ENCODE measurements at places on chromosomes 1 and 21.

GRCh38 chr1:85387781-85388180 is 77.2 kb downstream of the DDAH1 start:
- DNase-seq: no peak

- DNase-seq: no peak
Observed at GRCh38 chr1:239056940-239057339, 329.4 kb upstream of the CHRM3 start.

- no peak for DNase-seq
Observed at GRCh38 chr1:228306275-228307217, 98.7 kb downstream of the OBSCN start.

DNA sequence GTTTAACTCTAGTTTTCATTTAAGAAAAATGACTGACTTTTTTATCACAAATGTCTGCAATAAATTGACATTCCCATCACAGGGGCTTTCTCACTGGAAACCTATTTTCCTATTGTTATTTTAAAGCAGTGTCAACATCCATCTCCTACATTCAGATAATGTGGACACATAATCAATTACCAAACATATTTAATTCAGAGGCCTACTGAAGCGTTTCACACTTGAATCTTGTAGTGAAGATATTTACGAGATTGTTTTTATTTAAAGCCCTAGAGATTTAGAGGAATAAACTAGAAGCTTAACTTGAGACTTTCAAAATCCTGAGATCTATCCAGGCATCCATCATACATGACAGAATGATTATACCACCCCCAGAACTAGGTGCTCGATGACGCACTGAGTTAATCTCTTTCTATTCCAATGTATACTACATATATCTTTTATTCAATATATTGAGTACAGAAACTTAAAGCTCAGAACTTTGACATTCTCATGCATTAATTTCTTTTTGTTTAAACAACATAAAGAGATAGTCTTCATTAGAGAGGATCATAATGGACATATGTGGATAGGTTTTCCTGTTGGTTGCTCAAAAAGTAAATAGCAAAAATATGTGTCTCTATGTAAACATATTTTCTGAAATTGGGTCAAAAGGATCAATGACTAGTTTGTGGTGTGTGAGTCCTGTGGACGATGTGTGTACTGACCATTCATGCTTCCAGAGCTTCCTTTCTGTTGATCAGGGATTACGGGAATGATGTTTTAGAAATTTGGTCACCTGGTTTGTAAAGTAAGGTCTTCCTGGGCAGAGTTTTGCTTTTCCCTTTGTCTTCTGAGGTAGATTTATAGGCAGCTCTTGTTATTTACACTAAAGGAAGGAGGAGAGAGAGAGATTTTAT is 171.5 kb upstream of the HMCN1 start:
- DNase-seq: no peak

DNA sequence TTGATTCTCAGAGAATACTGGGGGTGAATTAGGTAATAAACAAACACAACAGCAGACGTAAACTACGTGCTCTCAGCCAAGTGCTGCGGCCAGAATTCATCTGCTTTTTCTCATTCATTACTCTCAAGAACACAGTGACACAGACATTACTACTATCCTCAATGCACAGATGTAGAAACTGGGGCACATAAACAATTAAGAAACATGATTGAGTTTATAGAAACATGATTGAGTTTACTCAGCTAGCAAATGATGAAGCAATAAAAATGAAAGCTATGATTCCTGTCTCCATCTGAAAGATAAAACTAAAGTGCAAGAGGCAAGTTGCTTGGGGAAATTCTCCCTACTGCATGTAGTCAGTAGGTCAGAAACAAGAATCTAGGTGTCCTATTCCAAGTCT is 140.5 kb downstream of the IFI44 start:
- no peak for DNase-seq

- no peak for DNase-seq
Observed at GRCh38 chr1:171420810-171421209, 64.5 kb upstream of the PRRC2C start.

GRCh38 chr1:198496216-198497143 is 44.0 kb downstream of the ATP6V1G3 start:
- DNase-seq: no peak

DNA sequence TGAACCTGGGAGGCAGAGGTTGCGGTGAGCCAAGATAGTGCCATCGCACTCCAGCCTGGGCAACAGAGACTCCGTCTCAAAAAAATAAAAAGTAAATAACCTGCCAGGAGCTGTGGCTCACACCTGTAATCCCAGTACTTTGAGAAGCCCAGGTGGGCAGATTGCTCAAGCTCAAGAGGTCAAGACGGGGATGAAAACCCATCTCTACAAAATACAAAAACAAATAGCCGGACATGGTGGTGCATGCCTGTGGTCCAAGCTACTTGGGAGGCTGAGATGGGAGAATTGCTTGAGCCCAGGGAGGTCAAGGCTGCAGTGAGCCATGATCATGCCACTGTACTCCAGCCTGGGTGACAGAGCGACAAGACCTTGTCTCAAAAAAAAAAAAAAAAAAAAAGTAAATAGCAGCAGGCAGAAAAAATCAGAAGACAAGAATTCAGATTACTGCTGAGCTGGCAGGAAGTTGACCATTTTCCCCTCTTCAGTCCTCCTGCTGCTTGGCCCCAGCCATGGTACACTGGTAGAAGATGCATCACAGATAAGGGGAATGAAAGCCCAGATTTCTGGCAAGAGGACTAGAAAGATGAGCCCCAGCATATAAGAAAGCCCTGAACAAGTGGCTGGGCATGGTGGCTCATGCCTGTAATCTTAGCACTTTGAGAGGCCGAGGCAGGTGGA is 97.6 kb downstream of the TOMM20 start:
- no peak for DNase-seq

GRCh38 chr1:161973924-161974845 is 49.5 kb downstream of the OLFML2B start:
- DNase-seq: no peak

DNA sequence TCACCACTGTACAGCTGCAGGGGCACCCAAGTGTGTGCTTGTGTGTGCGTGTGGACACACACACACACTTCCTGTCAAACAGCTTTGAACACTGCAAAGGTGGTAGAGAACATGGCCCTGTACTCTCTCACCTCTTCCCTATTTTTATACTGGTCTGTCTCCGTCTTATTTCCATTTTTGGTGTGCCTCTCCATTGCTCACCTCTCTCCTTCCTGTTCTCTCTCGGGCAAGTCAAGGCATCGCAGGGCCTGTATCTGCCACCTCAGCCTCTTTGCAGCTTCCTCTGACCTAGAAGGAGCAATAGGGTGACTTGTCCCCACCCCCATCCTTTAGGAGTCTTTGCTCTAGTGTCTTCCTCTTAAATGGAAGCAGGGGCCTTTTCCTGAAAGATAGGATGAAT is 2.2 kb downstream of the SMCP start:
- no peak for DNase-seq

DNA sequence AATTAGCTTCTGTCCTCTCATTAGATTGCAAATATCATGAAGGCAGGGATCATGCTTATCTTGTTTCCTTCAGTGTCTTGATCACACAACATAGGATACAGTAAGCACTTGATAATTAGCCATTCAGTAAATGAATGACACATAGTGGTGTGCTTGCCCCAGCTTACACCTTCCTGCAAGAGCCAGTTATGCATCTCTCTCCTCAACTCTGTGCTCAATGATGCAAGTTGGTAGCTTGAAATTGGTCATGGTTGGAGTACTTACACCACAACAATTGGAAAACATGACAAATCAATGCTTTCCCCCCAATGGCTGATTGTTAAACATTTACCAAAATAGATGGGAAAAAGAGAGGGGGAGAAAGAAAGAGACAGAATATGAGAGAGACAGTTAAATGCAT is 129.2 kb downstream of the NUF2 start:
- no peak for DNase-seq

DNA sequence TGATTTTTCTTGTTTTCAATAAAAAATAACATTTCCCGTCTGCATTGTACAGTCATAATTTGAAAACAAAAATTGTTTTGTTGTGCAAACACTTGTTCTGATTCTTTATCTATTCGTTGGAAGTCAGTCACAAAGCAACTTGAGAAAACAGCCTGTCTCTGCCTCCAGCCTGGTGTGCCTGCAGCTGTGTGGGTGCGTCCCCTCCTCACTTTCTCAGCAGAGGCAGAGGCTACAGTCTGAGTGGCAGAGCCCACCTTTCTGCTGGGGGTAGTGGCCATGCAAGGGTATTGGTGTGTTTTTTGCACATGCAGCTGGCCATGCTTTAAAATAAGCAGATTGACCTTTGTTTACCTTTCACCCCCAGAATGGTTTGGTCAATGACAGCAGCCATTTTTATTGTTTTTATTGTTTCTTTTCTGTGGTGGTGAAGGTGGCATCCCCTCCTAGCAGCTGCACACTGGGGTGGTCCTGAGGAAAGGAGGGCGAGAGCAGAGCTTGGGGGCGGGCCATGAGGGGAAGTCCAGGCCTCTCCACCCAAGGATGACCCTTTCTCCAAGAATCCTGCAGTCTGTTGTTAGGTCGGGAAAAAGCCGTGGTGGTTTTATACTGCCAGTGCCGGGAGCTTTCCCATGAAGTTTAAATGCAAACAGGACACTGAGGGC is 159.6 kb downstream of the PCBP3 start:
- DNase-seq: no peak

DNA sequence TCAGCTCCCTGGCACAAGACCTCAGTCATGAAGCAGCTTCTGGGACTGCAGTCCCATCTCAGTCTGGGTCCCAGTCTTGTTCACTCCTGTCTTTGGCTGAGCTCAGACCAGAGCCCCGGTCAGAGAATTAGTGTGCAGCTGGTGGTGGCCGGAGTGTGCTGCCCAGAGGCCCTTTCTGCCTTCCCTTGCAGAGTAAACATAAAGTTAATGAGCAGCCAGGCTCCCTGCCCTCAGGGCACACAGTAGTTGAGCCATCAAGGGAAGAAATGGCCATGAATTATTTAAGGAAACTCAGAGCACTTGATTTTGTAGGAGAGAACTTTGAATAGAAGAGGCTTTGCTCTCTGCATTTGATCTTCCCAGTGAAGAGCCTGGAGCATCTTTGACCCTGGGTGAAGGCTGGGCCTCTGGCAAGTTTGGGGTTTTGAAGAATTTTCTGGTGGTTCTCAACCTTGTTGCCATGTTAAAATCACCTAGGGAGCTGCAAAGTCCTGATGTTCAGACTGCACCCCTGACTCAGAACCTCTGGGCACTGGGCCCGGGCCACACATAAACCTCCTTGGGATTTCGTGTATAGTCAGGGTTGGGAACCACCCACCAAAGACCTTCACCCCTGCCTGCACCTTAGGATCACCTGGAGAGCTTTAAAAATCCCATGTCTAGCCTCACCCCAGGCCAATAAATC is 26.4 kb upstream of the SELENON start:
- peak; percentile 73 for DNase-seq

All from left renal pelvis (tissue), 4 donors.